ENCODE measurements at places on chromosomes 2 and 18. TPM values are rescaled to one million over a fixed set of nuclear protein-coding genes. Genes with fewer than 3 reads are reported as not detected.
A peak's percentile ranks its signal among the peaks of the same experiment; 100 is the strongest.

Gene SULT1C2
- not detected for total RNA-seq

Gene UGT1A4
- not detected for total RNA-seq

DNA sequence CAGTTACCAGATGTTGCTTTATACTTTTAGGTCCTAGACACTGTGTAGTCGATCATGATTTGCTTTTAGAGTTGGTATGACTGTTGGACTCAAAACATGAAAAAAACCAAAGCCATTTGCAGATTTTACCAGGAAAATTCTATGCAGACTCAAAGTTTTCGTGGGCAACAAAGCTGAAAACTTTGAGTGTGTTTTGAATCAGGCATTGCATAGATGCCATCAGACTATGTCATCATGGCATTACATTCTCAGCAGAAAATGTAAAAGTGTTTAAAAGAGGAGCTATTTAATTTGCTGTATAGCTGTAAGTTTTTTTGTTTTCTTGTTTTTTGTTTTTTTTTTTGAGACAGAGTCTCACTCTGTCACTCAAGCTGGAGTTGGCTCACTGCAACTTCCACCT lies 43.5 kb upstream of the ELAC1 start:
- peak; percentile 44 for DNase-seq

Gene IL1A
- not detected for total RNA-seq

Gene GAL3ST2
- not detected for total RNA-seq

Gene STAT4
- total RNA-seq = 1.5 TPM

- DNase-seq = peak; percentile 76
Measured at GRCh38 chr2:235749121-235749770, 255.4 kb downstream of the AGAP1 start.

DNA sequence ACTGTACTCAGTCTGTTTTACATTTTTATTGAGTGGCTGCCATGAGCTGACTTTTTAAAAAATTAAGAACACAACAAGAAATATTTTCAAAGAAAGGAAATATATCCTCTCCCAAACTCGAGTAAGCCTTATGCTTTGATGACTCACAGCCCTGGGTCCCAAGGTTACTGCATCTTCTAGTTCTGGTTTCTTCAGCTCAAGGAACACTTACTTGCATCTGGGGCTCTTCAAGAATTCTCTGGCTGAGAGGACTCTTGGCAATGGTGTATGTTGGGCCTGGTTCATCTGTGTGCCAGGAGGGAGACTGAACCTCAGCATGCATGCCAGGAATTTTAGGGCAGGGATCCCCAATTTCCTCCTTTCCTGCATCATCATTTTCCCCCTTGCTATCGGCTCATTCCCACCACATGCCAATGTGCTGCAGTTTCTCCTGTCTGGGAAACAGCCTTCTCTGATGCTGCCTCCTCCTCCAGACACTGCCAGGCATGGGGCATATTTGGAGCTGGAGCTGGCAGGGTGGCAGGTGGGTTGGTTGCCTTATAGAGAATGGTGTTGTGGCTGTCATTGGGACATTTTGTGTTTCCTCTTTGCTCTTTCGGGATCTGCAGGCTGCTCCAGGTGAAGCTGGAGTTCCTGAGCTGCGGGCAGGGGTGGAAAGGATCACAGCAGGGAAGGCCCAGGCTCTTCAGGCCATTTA lies 192.2 kb upstream of the HS6ST1 start:
- peak; percentile 61 for DNase-seq

DNA sequence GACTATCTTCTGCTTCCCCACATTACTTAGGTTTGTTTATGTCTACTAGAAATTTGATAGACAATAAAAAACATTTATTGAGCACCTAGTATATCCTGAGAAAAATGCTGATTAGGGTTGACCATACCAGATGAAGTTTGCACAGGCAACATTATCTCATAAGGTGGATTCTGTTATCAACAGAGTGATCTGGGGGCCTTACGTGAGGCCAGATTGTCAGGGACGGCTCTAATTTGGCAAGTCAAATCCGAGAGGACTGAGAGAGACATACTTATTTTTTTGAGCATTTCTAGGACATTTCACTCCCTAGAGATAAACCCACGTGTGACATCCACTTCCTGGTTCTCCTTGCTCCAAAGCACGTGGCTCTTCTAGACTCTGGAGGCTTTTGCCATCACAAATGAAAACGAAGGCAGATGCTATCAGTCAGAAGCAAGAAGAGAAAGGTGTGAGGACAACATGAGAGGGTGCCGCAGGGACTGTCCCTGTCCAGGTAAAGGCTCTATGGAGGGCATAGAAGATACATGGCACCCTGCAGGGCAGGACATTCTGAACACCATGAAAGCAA lies 168.0 kb upstream of the REV1 start:
- DNase-seq = no peak

Gene TRABD2A
- 5.7 TPM for total RNA-seq
